ENCODE measurements at places on chromosomes 3 and 15.

GRCh38 chr3:186609247-186609868, 3.5 kb upstream of the AHSG start:
- no peak for DNase-seq

- DNase-seq: no peak
Measured at GRCh38 chr3:197365586-197365985, 67.2 kb upstream of the DLG1 start.

DNA sequence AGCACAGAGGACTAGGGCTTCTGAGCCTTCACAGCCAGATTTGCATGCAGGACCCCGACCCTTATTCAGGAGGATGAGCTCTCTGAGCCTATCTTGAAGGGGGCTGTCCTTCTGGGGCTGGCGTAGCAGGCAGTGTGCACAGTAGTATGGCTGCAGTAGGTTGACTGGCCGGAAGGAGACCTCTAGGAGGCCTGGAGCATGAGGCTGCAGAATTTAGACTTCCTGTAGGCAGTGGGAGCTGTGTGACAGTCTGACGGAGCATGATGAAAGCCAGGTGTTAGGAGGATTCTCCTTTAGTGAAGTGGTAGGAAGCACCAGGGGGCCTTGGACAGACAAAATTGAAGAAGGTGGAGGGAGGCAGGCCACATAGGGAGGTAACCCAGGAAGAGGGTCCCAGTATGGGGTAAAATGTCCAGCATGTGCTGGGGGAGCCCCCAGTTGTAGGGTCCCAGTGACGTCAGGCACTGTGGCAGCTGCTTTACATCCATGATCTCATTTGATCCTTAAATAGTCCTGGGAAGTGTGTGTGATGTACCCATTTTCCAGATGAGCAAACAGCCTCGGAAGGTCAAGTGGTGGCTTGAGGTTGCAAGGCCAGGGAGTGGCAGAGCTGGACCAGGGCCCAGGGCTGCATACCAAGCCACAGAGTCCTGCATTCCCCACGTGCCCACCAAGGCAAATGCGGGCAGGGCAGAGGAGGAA, 36.1 kb downstream of the SPSB4 start:
- no peak for DNase-seq

GRCh38 chr15:64730151-64730550, 45.2 kb downstream of the RBPMS2 start:
- DNase-seq: no peak

GRCh38 chr15:60328852-60329443, 68.8 kb downstream of the ANXA2 start:
- DNase-seq: peak; percentile 24

DNA sequence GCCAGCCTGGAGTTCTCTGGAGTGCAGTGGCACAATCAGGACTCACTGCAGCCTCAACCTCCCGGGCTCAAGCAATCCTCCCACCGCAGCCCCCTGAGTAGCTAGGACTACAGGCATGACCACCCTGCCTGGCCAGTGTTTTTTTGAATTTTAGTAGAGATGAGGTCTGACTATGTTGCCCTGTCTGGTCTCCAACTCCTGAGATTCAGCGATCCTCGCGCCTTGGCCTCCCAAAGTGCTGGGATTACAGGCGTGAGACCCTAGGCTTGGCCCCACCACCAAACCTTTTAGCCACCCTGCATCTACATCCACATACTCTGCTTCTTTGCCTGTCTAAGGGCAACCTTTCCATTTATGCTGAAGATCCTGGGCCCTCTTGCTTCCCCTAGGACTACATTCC, 4.4 kb downstream of the NUSAP1 start:
- DNase-seq: no peak

Measured in RKO (cell line).